ENCODE measurements at places on chromosomes 5 and 9. TPM values are rescaled to one million over a fixed set of nuclear protein-coding genes. Genes with fewer than 3 reads are reported as not detected.

Gene BHMT
- not detected for total RNA-seq

Gene SPINK9
- total RNA-seq: not detected

Gene DMRT3
- not detected for total RNA-seq

Gene IGFBPL1
- not detected for total RNA-seq

Gene OLFM1
- not detected for total RNA-seq

Gene GCNT4
- 0.39 TPM for total RNA-seq

Gene BDP1
- total RNA-seq: 32.9 TPM

Gene NIM1K
- total RNA-seq: 0.34 TPM

Gene NFIB
- total RNA-seq: not detected

Gene FRMPD1
- not detected for total RNA-seq

Gene CDKN2A
- total RNA-seq: 21.2 TPM

Gene FOXD1
- 0.07 TPM for total RNA-seq

Gene PTGS1
- total RNA-seq: 0.43 TPM

Gene ANKRD18A
- total RNA-seq: 2.1 TPM

Gene SLC4A9
- total RNA-seq: not detected

Gene SMIM32
- not detected for total RNA-seq

Gene OR1Q1
- not detected for total RNA-seq

Gene ACSL6
- 10.2 TPM for total RNA-seq

Gene PCDHA12
- total RNA-seq: not detected

Gene LIX1
- total RNA-seq: not detected

Gene ARL14EPL
- not detected for total RNA-seq

Gene GNE
- total RNA-seq: 18.4 TPM

Gene PCDHAC1
- not detected for total RNA-seq
